ENCODE measurements at places on chromosomes 5 and 9.

- no peak for DNase-seq
Measured at GRCh38 chr9:119369680-119370366, 588 bp upstream of the BRINP1 start.

DNA sequence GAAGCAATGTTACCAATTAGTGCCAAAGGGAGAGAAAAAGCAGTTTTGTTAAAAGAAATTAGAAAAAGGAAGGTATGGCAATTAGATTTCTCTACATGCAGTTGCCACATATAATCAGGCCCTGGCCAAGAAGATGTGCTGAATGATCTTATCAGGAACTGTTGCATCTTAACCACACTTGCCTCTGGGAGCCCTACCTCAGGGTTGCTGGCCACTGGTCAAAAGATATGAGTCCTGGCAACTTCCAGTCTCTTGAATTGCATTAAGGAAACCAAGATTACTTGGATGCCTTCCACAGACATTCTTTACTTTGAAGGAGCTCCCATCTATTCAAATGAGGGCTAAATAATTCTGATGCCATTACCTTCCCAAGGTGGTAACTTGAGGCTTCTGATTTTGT, 60.4 kb downstream of the TNC start:
- no peak for DNase-seq

DNA sequence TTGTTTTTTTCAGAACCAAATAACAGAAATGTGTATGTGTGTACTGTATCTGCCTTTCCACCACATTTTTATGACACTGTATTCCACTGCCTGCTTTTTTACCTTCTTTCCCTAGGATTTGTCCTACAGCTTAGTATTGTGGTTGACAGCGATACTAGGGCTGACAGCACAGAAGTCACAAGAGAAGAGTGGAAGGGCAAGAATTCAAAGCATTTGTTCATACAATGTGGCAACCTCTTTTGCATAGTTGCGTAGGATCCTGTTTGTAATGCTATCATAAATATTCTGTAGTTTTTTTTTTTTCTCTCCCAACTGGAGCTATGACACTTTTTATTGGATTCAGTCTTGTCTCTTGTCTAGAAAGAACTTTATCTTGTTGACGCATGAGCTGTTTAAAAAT, 5.6 kb upstream of the BNIP1 start:
- no peak for DNase-seq

DNA sequence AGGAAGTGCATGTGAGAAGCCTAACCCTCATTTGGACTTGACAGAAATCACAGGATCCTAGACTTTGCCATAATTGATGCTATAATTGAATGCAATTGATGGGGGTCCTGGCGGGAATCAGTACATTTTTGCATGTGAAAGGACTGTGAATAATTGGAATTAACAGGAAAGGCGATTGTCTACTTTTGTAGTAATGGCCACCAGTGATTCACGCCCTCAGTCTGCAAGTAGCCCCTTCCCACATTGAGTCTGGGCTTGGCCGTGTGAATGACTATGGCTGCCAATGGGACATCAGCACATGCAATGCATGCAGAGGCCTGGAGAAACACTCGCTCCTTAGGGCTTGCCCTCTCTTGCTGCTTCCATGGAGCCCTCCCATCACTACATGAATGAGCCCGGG, 107.8 kb upstream of the OSMR start:
- no peak for DNase-seq

GRCh38 chr5:14380712-14381111, 200.9 kb upstream of the OTULINL start:
- DNase-seq: no peak

DNA sequence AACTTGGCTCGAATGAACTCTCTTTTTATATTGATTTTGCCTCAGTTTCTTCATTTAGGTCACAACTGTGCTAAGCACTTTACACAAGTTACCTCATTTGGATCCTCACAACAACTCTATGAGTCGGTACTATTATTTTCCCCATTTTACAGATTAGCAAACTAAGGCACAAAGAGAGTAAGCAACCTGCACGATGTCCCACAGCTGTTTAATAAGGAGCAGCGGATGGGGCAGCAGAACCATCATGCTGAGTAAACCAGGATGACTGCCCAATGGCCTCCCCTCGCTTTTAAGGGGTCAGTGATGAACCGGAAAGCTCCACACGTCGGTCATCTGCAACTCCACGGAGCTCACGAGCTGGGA, 607 bp downstream of the PRELID2 start:
- DNase-seq: no peak
